ENCODE measurements at places on chromosomes 3 and 15.

DNA sequence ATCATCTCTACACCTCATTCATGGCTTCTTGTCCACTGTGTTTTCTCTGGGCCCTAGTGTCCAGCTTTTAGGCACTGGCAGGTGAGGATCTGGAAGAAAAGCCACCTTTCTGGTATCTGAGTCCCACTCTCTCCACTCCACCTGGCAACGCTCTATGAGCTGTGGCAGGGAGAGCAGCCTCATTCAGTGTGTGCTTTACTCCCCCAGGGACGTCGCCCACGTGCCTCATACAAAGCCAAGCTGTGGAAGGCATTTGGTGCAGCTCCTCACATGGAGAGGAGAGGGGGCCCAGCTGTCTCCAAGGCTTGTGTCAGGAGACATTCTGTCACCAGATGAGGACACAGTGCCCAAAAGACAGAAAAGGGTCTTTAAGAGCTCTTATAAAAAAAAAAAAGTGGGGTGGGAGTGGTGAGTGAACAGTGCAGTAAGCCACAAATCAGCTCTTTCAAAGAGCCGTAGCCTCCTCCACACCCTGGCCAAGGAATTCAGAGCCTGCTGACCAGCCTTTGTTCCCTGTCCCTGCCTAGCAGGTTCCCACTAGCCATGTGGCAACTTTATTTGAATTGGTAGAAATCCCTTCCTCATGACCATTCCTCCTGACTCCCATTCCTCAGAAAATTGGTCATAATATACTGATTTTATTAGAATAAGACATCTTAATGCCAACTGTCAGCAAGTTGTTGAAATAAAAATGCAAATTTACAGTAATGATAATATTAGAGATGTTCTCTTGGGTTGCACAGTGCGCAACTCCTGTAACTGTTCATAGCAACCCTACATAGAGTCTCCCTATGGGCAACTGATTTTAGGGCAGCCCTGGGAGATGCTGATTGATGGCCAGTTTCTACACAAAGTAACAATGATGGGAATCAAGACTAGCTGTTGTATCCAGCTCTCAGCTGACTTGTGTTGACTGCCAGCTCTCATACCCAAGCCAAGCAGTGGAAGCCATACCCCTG lies 29.5 kb downstream of the GALNT15 start:
- DNase-seq, result no peak

DNA sequence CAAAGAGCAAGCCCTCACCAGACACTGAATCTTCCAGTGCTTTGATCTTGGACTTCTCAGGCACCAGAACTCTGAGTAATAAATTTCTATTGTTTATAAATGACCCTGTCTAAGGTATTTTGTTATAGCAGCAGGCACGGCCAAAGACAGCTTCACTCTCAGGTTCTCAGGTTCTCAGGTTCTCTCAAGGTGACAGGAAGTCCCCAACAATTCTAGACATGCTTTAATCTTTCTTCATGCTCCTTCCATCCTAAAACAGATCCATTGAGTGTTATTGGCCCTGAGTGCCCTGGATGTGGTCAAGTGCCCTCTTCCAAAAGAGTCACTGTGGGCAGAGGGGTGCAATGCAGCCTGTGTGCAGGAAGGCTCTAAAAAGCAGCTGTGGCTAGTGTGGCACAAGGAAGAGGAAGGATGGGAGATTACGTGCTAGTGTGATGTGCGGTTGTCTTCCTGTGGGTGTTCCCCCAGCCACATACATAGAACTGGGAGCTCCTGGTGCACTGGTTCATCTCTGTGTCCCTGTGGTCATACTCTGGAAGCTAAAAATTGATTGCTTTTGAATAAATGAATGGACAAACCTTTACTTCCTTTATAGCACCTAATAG lies 11.0 kb upstream of the RAB7A start:
- DNase-seq, result no peak

- DNase-seq, result no peak
Measured at GRCh38 chr3:37477711-37478487, 303.5 kb upstream of the LRRFIP2 start.

DNA sequence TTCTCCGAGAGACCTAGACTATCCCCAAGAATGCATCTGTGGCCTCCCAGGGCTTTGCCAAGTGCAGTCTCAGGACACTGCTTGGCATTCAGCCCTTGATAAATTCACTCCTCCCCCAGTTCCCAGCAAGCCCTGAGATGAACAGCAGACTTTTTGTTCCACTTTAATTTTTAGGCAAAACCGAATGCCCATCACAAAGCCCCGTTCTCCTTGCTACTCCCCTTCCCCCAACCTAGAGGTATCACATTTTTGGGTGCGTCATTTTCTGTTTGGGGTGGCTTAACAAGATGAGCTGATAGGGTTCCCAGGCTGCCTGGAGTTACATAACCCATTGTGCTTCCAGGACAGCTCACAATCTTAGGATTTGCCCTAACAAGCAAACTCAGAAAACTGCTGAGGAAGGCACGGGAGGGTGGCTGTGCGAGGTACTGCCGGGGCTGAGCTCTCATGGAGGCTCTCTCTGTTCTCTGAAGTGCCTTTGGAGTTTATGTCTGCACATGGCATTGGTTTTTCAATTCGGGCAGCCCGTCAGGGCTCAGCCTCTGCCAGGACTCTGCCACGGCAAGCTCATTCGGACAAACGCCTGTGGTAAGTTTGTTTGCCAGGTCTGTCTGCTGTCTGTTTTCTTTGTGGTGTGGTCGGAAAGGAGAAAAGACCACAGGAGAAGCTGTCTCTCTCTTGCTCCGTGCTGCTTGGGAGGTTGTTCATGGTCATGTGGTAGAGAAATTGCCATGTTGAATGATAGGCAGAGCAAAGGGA lies at the start of gene TRAK1:
TSS of gene TRAK1 (plus strand) at position 385 of the 759 bp plus-strand sequence. CDS start at position 498, 113 bp downstream.
- no peak for DNase-seq

Measured in RCC 7860 (cell line).